ENCODE measurements at places on chromosomes 13 and 19.

DNA sequence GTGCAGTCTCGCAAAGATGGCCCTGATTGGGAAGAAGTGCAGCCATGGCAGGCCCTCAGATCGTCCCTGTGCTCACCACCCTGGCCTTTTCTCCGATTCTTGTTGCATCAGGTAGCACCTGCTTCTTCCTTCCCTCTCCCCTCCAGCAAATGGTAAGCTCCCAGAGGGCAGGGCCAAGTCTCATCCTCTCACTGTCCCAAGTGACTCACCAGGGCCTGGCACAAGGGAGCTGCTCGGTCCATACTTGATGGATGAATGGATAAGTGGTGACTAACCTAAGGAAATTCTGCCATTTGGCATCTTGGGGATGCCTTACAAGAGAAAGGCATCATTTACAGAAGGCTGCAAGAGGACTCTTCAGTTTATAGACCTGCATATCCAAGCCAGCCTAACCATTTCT is 84.9 kb downstream of the ZIC5 start:
- no peak for DNase-seq

- no peak for DNase-seq
Observed at GRCh38 chr19:46618670-46619231, 6.1 kb downstream of the PTGIR start.

- no peak for DNase-seq
Observed at GRCh38 chr13:60090574-60090973, 73.2 kb downstream of the DIAPH3 start.

- DNase-seq = peak; percentile 76
Observed at GRCh38 chr13:50124536-50125303, 109.5 kb downstream of the KCNRG start.

DNA sequence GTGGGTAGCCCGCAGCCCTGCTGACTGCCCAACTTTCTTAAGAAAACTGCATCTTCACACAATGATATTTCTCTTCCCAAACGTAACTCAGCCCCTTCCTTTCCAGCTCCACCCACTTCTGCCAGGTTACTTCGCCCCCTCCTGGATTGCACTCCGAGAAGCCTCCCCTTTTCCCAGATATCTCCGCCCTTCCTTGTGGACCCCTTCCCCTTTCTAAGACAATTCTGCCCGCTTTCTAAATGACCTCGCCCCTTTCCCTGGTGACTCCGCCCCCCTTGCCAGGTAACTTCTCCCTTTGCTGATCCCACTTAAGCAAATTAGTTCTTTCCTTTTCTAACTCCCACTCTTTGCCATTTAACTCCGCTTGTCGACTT is 2.6 kb downstream of the VSIG10L start:
- DNase-seq = no peak

DNA sequence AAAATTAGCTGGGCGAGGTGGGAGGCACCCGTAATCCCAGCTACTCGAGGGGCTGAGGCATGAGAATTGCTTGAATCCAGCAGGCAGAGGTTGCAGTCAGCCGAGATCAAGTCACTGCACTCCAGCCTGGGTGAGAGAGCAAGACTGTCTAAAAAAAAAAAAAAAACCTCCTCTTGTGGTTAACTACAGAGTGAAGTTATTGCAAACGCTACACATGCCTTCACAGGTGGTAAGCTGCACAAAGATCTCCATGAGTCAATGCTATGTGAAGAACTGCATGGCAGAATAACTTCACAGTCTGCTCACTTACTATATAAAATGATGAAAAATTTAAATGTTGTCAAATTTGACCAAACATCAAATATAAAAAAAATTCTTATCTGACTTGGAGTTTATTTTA is 436.8 kb downstream of the FGF14 start:
- no peak for DNase-seq

GRCh38 chr13:86729206-86729605 is 930.0 kb upstream of the SLITRK6 start:
- no peak for DNase-seq

DNA sequence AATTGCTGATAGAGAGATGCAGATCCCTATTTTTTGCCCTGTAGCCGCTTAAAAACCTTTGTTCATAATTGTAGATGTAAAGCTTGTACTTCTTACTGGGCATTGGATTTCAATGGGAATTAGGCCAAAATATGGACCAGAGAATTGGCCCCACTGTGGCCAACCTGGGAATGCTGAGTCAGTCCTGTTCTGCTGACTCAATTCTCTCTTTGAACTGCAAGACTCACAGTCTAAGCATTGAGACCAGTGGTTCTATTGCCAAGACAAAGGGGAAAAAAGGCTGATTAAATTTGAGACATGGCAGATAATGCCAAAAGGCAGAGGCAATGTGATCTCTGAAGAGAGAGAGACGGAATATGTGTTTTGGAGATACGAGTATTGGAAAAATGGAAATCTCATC is 72.5 kb upstream of the UBL3 start:
- DNase-seq = no peak

DNA sequence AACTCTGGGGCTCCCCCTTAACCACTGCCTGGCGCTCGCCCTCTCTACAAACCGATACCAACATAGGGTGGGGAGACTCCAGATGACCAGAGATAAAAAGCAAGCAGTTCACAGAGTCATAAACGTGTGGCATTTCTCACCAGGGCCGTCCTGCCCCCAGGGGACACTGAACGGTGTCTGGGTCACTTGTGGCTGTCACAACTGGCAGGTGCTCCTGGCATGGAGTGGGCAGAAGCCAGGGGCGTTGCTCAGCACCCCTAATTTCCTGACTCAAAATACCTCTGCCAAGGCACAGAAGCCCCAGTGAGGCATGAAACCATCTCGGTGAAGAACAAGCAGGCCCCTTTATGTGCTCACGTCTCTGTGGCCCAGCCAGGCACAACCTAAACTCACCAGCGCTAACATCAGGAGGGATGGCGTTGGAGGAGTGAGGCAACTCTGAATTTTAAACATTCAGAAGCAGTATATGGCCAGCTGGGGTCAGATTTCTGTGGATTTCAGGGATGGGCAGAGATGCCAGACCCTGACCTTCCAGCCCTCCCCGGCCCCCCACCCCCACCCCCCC is 1.8 kb downstream of the PIP5K1C start:
- DNase-seq = no peak

DNA sequence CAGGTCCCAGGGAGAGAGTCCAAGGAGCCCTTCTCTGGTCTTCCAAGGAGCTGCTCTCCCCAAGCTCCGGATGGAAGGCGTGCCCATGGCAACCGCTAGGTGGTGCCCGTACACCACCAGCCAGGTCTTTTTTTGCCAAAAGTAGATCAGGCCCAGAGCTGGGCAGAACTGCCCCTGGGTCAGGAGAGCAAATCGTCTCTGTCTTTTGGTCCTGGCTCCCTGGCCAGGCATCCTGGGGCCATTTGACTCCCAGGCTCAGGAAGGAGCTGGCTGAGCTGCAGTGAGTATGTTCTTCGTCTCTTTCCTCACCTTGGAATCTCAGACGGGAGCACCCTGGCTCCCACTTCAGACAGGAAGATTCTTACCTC is 24.6 kb upstream of the BCL3 start:
- DNase-seq = no peak

- DNase-seq = no peak
Observed at GRCh38 chr13:31330236-31330635, 130.5 kb downstream of the B3GLCT start.

DNA sequence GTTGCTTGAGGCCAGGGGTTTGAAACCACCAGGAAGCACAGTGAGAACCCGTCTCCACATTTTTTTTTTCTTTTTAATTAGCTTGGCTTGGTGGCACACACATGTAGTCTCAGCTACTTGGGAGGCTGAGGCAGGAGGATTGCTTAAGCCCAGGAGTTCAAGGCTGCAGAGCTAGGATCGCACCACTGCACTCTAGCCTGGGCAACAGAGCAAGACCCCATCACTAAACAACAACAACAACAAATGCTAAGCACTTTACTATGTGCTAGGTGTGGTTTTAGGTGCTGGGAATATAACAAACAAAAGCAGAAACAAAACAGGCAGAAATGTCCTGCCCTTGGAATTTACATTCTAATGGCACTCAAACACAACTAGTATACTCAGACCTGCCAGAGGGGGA is 51.3 kb downstream of the RYR1 start:
- no peak for DNase-seq

- DNase-seq = no peak
Observed at GRCh38 chr13:22936228-22936627, 244.6 kb upstream of the SGCG start.

DNA sequence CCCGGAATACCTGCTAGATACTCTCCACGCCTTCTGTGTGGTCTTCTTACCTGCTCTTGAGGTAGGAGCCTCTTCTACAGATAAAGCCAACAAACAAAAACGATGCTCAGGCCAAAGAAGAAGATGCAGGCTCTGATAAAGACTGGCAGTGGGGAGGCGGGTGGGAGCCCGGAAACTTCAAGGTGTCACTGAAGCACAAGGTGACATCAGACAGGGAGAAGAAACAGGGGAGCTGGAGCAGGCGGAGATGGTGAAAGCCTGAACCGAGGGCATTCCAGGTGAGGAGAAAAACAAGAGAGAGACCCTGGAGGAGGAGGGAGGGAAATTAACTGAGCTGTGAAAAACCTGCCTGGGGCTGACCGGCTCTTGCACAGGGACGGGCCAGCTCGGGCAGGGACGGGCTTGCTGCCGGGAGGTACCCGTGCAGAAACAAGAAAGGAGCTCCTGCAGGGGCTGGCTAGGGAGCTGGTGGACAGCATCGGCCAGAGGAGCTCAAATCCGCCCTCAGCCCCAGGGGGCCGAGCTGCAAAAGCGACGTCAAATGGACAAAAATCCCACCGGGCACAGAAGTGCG is 19.0 kb downstream of the GNG7 start:
- no peak for DNase-seq

GRCh38 chr19:879711-880438 is 13.1 kb downstream of the MED16 start:
- no peak for DNase-seq

DNA sequence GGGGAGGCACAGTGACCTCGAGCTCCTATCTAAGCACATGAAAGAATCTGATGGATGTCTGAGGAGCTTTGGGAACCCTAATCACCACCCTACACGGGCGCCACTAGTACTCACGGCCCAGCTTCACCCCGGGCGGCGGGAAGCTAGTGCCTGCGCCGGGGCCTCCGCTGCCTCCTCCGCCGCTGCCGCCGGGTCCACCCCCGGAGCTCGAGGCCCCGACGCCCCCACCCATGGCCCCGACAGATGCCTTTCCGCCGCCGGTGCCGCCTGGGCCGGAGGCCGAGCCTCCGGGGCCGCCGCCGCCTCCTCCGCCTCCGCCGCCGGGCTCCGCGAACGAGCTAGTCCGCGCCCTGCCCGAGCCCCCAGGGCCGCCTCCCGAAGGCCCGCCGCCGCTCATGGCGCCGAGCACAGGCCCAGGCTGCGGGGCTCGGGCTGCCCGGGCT is 312 bp downstream of the GSK3A start:
- DNase-seq = no peak

GRCh38 chr19:50835785-50836542 is 2.6 kb upstream of the KLK15 start:
- peak; percentile 44 for DNase-seq

GRCh38 chr19:40565910-40566495 is 10.7 kb upstream of the SHKBP1 start:
- DNase-seq = no peak

DNA sequence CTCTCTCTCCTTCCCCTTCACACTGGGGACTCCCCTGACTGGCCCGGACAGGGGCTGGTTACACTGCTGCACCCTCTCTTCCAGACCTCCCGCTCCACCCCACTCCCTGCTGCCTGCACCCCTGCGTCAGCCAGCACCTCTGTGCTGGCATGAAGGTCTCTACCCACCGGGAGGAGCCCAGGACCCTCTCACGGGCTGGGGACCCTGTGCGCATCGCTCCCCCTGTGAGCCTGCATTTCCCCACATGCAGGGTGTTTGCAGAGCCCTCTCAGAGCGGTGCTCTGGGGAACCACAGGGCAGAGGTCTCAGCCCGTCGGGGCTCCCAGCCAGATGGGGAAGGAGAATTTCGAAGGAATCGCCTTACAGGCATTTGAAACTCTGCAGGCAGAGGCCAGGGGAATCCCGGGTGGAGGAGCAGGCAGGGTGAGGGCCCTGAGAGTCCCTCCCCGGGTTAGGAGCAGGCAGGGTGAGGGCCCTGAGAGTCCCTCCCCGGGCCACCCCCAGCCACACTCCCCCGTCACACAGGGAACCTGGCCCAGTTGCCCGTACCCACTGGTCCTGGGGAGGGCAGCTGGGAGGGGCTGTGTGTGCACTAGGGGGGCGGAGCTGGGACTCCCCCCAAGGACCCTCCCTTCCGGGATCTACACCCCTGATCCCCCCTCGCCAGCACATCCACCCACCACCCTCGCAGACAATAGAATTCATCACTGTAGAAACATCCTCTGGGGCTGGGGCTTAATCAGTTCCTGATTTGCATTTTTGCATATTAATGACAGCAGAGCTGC is 16.3 kb upstream of the TCF3 start:
- no peak for DNase-seq

DNA sequence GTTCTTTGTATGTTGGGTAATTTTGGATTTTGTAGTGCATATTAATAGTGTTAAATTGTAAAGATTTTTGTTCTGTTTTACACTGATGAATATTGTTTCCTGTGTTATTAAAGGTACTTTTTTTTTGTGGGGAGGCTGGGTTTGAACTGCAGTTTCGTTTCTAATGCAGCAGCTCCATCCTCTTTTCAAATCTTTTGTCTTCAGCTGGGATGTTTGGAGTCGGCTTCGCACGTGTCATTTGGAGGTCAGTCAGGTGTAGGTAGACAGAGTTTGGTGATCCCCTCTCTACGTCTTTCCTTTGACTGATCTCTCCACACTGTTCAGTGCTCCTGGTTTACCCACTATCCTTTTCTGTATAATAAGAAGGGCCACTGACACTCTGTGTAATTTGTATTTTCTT is 30.3 kb downstream of the TDRD3 start:
- DNase-seq = no peak

DNA sequence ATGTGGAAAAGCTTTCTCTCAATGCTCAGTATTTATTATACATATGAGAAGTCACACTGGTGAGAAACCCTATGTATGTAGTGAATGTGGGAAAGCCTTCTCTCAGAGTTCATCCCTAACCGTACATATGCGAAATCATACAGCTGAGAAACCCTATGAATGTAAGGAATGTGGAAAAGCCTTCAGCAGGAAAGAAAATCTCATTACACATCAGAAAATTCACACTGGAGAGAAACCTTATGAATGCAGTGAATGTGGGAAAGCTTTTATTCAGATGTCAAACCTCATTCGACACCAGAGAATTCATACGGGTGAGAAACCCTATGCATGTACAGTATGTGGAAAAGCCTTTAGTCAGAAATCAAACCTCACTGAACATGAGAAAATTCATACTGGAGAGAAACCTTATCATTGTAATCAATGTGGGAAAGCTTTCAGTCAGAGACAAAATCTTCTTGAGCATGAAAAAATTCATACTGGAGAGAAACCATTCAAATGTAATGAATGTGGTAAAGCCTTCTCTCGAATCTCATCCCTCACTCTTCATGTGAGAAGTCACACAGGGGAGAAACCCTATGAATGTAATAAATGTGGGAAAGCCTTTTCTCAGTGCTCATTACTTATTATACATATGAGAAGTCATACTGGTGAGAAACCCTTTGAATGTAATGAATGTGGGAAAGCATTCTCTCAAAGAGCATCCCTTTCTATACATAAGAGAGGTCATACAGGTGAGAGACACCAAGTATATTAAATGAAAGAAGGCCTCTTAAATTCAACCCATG is 34.4 kb downstream of the ZNF568 start:
- no peak for DNase-seq

- no peak for DNase-seq
Observed at GRCh38 chr19:6590258-6590826, 608 bp downstream of the CD70 start.

GRCh38 chr19:45768655-45768983 is 433 bp downstream of the SIX5 start:
- DNase-seq = no peak

GRCh38 chr19:40625406-40626120 is 24.4 kb downstream of the LTBP4 start:
- no peak for DNase-seq

Data from left renal cortex interstitium (tissue), 4 donors.